ENCODE measurements at places on chromosomes 5 and 9.

DNA sequence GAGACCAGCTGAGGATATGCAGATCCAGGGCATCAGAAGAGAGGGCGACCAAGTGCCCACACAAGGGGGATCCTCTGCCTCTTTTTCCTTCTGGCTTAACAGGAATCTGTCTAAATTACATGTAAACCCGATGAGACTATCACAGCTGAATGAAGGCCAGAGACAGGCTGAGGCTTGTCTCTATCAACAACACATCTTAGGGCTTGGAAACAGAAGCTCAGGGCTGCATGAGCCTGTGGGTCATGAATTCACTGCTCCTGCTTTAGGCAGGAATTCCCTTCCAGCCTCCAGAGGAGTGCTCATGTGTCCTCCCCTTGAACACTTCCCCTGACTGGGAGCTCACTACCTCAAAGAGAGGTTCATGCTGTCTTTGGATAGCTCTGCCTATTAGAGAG is 106.1 kb upstream of the PHYKPL start:
- DNase-seq: no peak

- no peak for DNase-seq
These were observed 63.6 kb upstream of the IL12B start for GRCh38 chr5:159393854-159394274.

DNA sequence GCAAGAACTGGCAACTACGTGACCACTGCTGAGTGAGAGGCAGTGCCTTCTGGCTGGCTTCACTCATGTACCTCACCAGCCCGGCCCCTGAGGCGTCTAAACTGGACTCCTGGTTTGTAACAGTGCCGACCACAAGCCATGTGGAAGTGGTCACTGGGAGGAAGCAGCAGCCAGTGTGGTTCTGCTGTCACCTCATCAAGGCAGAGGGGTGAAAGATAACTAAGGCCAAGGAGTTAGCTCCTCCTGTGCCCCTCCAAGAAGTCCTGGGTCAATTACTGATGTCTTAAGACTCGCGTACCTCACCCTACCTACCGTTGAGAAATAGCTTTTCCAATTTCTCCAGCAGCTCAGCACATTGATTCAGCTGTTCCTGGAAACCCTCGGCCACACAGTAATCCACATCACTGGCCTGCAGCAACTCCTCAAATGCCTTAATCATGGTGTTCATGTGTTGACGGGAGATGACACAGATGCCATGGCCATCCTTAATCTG is 142.9 kb downstream of the CDK5RAP2 start:
- DNase-seq: no peak

DNA sequence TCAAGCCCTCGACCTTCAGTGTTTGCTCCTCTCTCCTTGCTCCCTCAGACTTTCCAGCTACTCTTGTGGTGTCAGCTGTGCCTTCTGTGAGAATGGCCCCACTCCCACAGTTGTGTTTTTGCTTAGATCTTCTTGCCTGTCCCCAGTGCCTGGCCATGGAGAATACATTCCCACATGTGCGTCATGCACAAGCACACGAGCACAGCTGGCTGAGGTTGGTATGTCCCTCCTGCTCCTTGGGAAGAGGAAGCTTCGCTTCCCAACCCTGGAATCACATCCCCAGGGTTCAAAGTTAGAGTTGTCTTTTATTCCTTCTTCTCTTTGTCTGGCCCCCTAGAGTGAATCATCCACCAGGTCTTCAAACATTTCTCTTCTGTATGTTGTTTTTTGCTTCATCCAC is 518.6 kb downstream of the CCDC171 start:
- DNase-seq: no peak

DNA sequence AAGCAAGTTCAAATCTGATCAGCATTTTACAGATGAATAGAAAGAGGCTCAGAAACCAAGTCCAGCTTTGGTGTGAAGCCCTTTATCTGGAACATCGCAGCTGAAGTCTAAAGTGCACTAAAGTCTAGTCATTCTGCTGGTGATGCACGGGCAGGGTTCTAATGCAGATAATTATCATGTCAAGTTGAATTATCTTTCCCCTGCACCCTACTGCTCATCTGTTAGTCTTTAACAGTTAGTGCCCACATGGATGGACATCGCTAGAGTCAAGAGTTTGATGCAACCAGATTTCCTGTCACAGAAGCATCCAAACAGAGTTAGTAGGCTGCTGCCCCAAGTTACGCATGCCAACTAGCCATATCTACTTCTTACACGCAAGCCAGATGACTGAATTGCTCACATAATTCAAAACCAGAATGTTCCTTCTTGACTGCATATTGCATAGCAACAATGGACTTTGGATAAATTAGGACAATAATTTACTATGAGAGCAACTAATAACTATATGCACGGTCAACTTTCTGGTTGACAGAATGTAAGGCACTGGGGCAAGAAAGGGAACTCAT is 1.6 kb upstream of the TOMM5 start:
- DNase-seq: no peak

Data from omental fat pad (tissue), 4 donors.